MG63 (cell line): ENCODE measurements at places on chromosomes 12 and 14.
A peak's percentile ranks its signal among the peaks of the same experiment; 100 is the strongest.

DNA sequence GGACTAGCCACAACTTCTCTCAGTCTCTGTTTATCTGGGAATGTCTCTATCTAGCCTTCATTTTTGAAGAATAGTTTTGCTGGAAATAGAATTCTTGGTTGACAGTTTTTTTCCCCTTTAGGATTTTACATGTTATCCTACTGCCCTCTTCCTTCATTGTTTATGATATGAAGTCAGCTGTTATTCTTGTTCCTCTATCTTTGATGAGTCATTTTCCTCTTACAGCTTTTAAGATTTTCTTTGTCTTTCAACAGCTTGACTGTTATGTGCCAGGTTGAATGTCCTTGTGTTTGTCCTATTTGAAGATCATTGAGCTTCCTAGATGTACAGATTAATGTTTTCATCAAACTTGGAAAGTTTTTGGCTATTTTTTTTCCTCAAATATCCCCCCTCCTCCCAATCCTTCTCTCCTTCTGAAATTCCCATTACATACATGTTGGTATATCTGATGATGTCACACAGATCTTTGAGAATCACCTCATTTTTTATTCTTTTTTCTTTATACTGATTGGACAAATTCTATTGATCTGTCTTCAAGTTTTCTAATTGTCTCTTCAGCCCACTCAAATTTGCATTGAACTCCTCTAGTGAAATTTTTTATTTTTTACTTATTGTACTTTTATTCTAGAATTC lies 4.5 kb upstream of the GOLGA5 start:
- DNase-seq, result no peak

DNA sequence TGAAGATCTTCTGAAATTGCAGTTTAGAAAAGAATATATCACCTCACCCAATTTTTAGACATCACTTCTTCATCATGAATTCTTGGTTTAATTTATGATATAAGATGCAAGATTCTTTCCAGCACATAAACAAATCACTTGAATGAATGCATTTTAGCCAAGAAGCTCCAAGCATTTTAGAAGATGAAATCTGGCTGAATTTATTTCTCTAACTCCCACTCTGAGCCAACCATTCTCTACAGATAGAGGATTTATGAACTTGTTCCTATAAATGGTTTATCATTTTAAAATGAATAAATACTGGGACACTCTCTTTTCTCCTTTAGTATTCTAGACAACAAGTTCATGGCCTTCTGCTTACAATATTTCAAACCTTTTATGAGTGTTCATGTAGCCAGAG lies 71.7 kb downstream of the GRIP1 start:
- no peak for DNase-seq

DNA sequence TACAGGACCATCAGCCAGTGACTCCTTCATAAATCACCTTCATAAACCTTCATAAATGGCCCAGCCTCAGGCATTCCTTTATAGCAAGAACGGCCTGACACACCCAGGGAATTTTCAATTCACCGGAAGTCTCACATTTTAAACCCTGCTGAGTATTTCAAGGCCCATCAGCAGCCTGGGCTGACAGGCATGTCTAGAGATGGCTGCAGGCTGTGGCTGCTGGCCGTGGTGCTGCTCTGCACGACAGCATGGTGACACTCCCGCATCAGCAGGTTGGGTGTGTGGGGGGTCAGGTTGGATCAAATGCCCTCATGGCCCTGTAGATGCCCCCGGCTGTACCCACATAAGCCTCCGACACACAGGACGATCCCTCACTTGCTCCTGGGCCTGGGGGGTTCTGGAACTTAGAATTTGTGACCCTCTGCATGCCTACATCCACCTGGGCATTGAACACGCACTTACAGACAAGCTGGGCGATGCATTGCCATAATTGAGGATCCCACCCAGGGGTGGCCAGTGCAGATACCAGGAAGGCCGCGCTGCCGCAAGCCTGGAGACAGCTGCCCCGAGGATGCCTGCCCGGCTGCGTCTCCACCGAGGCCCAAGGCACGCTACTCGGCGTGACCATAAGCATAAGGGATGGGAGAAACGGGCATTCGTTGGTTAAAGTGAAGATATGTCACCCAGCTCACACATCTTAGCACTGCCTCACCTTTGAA lies 124.3 kb downstream of the PIWIL1 start:
- DNase-seq, result no peak

- DNase-seq, result no peak
These were observed 49.9 kb upstream of the BBS10 start for GRCh38 chr12:76398106-76398505.

DNA sequence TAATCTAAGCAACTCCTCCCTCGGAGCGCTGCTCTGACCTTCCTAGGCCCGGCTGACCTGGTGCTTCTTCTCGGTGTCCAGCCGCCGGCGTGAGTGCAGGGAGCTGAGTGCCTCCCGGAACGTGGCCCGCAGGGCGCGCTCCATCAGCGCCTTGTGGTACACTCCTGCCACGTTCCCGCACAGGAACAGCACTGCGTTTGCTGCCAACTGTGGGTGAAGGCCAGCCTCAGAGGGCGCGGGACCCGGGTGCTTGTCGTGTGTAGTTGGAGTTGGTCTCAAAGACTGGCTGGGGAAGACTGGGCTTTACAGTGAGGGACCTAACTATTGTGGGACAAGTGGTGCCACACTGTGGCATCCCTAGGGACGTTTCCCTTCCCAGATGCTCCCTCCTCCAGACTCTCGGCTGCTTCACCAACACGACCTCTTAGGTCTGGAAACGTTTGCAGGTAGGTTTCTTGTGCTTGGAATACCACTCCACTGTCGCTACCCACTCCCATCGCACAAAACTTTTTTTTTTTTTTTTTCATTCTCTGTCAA lies 3.1 kb downstream of the ADCY4 start:
- DNase-seq, result no peak

- DNase-seq, result no peak
These were observed 14.1 kb upstream of the NUMB start for GRCh38 chr14:73472185-73473114.

DNA sequence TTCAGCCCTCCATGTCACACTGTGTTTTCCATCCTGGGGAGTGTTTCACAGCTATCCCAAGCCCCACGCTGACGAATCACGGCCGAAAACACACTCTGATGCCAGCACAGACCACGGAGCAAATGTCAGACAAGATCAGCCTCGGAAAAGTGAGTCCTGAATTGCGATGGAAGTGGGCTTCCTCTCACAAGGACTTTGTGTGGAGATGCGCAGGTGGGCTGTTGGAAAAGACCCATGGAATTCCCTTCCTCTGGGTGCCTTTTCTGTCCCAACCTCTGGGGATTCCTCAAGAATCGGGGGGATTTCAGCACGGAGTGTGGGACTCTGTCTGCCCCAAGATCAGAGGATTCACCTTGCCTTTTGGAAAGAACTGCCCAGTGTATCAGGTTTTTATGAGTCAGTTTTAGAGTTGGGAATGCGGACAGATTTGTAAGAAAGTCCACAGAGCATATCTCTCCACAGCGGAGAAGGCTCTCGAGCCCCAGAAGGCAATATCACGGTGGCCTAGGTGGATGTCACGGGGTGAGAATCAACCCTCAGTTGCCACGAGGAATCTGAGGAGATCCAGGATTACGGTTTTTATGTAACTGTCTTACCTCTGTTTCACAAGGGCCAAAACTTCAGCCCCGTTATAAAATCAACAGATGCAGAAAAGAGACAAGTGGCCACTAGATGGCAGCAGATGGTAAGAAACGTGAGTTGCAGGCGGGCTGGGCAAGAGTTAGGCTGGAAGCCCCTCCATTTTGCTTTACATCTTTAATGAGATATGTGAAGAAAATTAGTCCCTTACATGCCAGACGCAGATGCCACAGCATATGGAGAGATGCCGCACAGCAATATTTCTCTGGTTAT lies 201.9 kb downstream of the DAD1 start:
- DNase-seq, result no peak

GRCh38 chr12:34033628-34034296 lies 11.5 kb downstream of the ALG10 start:
- DNase-seq, result no peak

GRCh38 chr12:58067610-58068387 lies 126.4 kb downstream of the ATP23 start:
- DNase-seq, result no peak

DNA sequence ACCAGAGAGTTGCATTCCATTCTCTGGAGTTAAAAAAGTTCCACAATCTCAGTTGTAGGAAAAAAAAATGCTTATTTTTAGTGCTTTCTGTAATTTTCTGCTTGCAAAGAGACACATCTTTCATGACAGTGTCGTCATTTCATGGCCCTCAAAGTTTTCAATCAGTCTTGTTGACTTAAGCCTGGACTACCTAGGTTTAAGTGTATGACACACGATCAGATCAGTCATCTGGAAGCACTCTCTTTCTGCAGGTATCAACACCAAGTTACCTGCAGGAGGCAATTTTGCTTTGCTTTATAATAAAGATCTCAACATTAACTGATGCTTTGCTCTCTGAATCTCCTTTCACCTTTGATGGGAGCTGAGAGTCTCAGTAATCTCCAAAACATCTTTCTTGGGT lies 251.6 kb downstream of the BCAT1 start:
- DNase-seq, result no peak

DNA sequence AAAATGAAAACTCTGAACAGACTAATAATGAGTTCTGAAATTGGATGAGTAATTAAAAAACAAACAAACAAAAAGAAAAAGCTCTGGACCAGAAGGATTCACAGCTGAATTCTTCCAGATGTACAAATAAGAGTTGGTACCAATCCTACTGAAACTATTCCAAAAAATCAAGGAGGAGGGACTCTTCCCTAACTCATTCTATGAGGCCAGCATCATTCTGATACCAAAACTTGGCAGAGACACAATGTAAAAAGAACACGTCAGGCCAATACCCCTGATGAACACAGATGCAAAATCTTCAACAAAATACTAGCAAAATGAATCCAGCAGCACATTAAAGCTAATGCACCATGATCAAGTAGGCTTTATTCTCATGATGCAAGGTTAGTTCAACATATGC lies 183.9 kb upstream of the CNOT2 start:
- DNase-seq, result no peak

GRCh38 chr12:64587447-64587846 lies 22.8 kb upstream of the RASSF3 start:
- no peak for DNase-seq

DNA sequence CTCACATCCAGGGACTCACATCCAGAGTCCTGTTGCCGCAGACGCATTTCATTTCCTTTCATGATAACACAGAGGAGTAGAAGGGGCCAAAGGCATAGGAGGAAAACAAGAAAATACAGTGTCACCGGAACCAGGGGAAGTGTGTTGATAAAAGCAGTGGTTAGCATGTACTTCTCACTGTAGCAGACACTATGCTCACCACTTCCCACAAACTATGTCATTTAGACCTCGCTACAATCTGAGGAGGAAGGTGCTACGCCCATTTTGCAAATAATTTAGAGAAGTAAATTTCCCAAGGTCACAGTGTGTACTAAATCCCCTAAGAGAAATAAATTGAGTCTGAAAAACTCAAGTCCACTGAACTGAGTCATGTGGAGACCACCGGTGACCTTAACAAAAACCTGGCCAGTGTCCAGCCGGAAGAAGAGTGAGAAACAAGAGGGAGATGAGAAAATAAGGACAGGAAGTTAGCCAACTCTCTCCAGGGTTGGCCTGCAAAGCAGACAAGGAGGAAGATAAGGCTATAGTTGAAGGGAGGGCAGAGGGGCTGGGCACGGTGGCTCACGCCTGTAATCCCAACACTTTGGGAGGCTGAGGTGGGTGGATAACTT lies 25.8 kb upstream of the TMCC3 start:
- no peak for DNase-seq

DNA sequence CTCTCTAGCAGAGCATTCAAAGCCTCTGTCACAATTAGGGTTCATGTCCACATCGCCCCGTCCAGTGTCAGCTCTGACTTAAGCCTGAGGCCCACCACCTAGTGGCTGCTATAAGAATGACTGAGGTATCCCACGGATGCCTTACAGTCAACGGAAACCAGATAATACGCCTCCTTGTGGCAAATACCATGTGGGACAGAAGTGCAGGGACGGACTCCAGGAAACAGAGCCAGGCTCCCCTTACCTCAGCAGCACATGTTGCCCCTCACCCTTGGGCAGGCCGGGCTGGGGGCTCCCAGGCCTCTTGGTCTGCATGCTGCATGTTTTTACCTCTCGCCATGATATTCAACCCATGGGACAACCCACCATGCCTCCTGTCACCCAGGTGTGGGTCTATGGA lies 86.3 kb downstream of the VWF start:
- peak; percentile 35 for DNase-seq

- DNase-seq, result no peak
These were observed 5.8 kb downstream of the CTDSP2 start for GRCh38 chr12:57840726-57841125.

GRCh38 chr12:2678426-2678825 lies 116.3 kb upstream of the FKBP4 start:
- no peak for DNase-seq

DNA sequence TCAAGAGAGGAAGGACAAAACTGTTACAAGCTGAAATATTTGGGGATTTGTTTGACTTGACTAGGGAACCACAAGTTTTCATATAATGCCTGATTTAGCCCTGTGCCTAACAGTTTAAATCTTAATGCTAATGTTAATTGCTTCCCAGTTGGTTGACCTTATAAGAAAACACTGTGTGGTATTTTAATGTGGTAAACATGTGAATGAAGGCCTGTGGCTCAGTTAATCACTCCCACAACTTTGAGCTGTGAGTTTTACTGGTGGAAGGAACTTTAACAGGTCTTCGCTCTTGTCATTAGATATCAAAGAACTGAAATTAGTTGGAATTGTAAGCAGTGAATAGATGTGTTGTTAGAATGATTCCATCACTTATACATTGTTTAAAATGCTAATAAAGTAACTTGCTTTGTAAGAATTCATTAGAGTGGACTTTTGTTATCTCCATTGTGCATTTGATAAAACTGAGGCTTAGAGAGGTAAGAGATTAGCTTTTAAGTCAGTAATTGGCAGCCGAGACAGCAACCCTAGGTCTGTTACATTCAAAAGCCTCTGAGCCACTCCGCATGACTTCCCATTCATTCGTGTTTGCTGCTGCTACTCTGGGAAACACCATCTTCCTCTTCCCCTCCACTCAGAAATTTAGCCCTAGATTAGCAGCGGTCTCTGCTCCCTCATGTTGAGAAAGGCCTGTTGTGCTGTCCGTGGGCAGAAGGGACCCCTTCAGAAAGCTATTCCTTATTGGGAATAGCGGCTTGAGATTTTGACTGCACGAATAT lies 1.0 kb upstream of the TBK1 start:
- no peak for DNase-seq

GRCh38 chr14:104369208-104369607 lies 210.4 kb upstream of the C14orf180 start:
- DNase-seq, result no peak

GRCh38 chr12:67320614-67321295 lies 51.6 kb downstream of the CAND1 start:
- DNase-seq, result no peak

- no peak for DNase-seq
These were observed 214.2 kb downstream of the ADAMTS20 start for GRCh38 chr12:43337571-43338444.

- DNase-seq, result no peak
These were observed 296.1 kb upstream of the SYT1 start for GRCh38 chr12:78568321-78569020.
